ENCODE measurements at places on chromosomes 7 and 10.

DNA sequence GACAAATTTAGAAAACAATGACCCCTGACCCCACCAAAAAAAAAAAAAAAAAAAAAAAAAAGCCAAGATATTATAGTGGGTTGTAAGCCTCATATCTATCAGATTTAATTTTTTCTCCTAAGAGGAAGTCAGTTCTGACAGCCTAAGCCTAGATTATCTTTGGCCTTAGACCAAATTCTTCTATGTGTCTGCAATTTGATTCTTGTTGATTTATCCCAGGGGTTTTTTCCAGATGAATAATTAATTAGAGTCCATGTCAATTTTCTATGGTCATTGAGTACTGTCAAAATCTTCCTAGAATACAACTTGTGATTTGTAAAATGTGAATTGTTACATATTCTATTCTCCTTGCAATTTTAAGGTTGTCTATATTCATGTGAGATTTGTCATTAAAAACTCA, 151.6 kb upstream of the CACNA2D1 start:
- DNase-seq, result peak; percentile 68

GRCh38 chr7:71480791-71481190, 348.8 kb downstream of the GALNT17 start:
- no peak for DNase-seq

DNA sequence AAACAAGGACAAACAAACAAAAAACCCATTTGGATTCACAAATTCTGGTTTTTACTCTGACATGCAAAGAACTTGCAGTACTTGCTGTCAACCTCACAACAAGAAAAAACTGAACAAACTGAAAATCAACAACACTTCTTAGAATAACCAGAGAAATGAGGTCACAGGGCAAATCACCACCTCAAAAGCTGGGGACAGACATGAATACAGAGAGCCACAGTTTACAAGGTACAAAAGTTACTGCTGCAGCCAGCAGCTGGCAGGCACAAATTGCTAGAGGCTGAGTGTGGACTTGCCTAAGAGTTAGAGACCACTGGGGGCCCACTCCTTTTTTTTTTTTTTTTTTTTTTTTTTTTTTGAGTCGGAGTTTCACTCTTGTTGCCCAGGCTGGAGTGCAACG, 15.0 kb upstream of the RNF32 start:
- DNase-seq, result no peak

DNA sequence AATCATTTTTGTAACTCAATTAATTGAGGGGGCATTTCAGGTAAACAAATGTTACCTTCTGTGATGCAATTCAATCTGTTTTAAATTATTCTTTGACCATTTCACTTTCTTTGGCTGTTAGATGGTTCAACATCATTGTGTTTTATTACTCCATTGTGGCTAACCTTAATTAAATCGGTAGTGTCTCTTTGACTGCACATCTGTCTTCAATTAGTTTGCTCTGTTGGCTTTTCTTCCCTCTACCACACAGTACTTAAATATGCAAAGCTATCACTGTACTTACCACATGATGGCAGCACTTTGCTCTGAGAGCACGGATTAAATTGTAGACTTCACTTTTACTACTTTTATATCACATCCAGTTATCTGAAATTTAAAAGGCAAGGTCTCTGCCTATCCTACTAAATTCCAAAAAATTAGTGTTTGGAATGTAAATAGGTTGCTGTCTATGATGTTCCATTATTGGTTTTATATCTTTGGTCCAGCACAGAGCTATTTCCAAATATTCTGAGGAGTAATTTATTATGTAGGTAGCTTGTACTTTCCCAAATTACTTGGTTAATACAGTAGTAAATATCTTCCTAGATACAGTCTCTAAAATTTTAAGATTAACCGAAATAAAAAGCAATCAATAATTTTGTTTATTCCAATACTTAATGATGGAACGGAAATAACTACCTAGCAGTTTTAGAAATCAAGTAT, 352.0 kb downstream of the PCLO start:
- peak; percentile 68 for DNase-seq

GRCh38 chr7:41942468-41943093, 239.7 kb upstream of the INHBA start:
- no peak for DNase-seq

DNA sequence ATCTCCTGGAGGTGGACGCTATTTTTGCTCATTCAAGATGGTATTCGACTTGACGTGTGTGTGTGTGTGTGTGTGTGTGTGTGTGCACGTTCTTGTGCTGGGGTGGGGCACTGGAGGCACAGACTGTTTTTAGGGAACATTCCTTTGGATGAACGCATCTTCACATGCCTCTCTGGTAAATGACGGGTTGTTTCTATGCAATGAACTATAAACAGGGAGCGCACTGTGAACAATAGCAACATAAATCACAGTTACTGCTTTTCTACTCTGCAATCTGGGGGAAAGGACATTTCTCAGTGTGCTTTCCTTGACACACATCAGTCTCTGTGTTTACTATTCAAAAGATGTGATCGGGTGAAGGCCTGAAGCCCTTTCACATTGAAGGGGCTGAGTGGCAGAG, 120.1 kb upstream of the PITRM1 start:
- no peak for DNase-seq

DNA sequence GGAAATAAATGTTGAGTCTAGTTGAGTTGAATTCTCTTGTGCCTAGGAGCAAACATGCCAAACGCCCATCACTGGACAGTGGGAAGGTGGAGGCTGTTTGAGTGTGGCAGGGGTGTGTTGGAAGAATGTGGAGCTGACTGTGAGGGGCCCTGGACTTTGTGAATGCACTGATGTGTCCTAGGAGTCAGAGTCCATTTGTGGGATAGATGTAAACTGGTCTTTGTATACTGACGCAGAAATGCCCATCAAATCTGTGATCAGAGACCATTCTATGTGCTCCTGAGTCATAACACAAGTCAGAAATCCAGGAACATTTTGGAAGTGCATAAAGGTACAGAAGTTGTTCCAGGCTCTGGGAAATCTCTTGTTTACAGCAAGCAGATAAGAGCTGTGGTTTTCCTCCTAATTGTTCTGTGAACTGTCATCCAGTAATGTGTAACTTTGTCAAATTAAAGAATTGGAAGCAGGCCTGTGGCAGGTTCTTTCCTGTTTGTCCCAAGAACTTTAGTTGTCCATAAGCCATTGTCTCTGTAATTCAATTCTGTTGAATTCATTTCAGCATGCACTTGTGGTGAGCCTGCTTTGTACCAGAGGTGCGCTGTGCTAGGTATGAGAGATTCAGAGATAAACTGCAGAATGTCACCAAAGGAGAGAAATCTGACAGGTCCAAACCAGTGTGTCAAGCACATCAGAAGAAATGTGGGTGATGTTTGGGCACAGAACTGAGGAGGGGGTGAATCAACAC, 7.6 kb downstream of the PRXL2A start:
- DNase-seq, result no peak

DNA sequence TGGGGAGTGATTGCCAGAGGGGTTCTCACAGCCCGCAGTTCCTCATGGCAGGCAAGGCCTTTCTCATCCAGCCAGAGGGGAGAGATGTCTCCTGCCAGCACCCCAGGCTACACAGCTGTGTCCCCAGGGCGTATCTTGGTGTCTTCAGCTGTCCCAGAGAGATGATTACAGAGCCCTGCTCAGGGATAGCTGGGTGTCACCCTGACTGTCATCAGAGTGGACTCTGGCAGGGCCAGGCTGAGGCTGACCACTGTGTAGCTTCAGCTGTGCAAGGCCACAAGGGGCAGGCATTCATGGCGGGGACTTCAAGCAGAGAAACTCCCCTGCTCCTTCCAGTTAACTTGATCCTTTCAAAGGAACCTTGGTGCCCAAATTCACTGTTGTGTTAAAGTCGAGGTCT, 124.2 kb downstream of the RGS10 start:
- DNase-seq, result no peak

- peak; percentile 51 for DNase-seq
Observed at GRCh38 chr10:70331486-70332268, 47.9 kb upstream of the NPFFR1 start.

DNA sequence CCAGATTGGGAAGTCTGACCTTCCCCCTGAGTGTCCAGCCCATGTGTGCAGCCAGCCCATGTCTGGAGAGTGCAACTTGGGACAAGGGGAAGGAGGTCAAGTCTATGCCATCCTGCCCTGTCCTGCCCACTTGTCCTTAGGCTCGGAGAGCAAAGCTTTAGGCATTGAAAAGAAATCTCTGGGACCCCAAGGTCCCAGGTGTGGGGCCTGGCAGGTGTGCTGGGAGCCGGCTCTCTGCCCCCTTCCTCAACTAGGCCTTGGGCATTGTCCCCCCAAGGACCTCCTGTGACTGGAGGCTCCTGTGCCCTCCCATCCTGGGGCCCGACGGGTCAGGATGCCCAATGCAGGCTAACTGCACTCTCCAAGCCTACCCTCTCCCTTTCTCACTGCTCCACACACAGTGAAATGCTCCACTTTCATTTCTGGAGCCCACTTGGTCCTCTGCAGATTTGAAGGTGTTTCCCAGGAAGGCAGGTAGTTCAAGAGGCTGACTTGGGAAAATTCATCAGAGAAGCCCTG, 124.7 kb downstream of the PTPN20 start:
- no peak for DNase-seq
